AG20443 (cell line): ENCODE measurements at places on chromosomes 6 and 20.

GRCh38 chr6:11404081-11404480, 133.5 kb upstream of the TMEM170B start:
- DNase-seq: no peak

DNA sequence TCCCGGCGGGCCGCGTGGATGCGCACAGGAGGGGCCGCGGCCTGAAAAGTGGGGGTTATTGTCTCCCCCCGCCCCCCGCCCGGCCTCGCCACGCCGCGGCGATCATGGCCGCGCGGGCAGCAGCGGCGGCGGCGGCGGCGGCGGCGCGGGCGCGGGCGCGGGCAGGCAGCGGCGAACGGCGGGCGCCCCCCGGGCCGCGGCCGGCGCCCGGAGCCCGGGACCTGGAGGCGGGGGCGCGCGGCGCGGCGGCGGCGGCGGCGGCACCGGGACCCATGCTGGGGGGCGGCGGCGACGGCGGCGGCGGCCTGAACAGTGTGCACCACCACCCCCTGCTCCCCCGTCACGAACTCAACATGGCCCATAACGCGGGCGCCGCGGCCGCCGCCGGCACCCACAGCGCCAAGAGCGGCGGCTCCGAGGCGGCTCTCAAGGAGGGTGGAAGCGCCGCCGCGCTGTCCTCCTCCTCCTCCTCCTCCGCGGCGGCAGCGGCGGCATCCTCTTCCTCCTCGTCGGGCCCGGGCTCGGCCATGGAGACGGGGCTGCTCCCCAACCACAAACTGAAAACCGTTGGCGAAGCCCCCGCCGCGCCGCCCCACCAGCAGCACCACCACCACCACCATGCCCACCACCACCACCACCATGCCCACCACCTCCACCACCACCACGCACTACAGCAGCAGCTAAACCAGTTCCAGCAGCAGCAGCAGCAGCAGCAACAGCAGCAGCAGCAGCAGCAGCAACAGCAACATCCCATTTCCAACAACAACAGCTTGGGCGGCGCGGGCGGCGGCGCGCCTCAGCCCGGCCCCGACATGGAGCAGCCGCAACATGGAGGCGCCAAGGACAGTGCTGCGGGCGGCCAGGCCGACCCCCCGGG, 637 bp downstream of the ARID1B start:
- DNase-seq: peak; percentile 77

DNA sequence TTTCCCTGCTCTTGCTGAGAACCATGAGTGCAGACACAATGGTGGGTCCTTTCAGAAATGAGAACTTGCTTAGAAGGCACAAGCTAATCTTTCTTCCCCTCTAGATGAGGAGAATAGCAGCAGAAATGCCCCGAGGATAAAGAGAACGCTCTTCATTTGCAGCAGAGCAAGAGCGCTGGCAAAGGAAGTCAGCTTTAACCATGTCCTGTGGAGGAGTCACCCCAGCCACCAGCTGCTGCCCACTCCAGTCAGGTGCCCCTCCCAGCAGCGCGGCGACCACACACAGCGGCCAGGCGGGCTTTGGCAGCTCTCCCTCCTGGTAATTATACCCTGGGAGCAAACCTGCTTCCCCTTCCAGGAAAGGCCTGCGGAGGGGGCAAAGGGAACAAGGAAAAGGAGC, 42.4 kb upstream of the EMILIN3 start:
- DNase-seq: no peak

DNA sequence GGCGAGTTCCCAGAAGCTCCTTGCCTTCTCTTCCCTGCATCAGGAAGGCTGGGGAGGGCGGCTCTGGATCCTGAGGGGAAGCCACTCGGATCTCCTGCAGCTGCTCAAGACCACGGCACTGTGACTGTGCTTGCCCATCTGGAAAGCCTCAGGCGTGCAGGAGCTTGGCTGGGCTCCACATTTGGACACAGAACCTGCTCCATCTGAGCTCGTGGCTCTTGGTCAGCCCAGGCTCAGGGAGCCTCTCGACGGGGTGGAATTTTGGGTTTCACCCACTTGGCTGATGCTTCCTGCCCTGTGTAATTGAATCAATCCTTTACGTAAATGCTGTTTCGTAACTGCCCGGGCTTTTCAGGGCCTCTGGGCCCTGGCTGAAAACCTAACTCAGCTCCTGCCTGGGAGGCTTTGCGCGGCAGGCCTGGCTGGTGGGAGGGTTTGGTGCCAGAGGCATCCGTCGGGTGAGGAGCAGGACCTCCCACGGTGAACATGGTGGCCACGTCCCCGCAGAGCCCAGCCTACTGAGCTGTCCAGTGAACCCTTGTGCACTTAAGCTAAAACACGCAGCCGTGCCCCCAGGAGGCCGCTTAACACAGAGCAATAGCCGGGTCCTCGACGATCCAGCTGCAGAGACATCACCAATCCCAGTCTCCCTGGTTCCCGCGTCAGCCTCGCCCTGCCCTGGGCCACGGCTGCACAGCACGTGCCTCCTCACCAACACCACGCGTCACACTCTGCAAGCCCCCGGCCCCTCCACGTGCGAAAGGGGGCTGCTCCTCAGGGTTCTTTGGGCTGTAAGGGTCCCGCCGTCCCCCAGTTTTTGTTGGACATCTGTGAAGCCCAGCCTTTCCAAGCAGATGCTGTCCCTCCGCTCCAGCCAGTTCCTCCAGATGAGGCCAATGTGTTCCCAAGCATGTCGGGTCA, 241.0 kb downstream of the DLL1 start:
- DNase-seq: peak; percentile 64

DNA sequence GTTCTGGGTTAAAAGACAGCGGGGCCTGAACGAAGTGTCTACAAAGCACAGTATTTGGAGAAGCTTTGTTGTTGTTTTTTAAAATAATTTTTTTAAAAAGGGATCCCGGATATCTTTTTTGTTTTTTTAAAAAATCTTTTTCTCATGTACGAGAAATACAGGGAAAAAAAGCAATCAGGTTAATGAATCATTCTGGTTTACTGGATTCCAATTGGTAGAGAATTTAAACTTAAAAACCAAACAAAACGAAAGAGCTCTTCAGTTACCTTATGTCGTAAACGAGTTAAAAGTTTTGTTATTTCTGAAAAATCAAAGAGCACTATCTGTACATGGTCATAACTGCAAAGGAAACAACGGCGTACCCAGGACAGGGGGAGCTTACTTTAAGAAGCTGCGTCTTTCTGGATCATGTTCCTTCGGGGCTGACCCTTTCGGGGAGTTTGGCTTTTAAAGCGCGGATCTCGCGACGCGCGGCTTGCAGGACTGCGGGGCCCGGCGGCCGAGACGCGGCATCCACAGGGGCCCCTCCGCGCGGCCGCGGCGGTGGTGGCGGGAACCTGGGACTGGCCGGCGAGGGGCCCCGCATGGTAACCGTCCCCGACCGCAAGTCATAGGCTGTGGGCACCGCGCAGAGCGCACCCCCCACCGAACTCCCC, 927 bp downstream of the IL20RA start:
- peak; percentile 74 for DNase-seq

DNA sequence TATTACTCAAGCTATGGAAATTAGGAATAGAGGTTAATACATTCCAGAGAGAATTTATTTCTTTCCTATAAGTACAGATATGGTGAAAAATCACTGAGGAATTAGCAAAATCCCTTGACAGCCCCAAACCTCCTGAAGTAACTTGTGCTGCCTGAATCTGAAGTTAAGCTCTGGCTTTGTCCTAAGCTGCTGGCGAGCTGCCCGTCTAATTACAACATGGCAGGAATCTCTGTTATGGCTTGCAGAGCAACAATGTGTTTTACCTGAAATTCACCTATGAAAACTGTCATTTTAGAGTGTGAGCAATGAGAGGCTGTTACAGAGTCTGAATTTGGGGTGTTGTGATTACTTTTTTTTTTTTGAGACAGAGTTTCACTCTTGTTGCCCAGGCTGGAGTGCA, 22.5 kb upstream of the IYD start:
- no peak for DNase-seq

- DNase-seq: no peak
Observed at GRCh38 chr6:31713991-31714684, 1.0 kb upstream of the LY6G6D start.

GRCh38 chr20:40948465-40949267, 80.0 kb upstream of the TOP1 start:
- no peak for DNase-seq

DNA sequence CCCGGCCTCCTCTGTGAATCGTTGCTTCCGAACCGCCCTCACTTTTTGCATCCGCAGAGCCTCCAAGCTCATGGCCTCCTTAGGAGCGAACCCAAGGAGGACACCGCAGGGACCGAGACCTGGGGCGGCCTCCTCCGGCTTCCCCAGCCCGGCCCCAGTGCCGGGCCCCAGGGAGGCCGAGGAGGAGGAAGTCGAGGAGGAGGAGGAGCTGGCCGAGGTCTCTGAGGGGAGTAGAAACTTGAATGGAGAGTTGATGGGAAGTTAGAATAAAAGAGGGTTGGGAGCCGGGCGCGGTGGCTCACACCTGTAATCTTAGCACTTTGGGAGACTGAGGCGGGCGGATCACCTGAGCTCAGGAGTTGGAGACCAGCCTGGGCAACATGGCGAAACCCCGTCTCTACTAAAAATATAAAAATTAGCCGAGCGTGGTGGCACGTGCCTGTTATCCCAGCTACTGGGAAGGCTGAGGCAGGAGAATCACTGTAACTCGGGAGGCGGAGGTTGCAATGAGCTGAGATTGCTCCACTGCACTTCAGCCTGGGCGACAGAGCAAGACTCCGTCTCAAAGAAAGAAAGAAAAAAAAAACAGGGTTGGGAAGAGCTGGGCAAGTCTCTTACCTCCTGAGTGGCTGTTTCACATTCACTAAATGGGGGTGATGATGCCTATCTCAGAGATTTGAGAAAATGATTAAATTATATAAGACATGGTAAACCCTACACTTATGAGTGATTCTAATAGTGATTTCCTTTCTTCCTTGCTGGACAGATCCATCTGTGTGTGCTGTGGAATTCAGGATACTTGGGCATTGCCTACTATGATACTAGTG, 805 bp downstream of the MSH5 start:
- peak; percentile 53 for DNase-seq

GRCh38 chr6:143127941-143128680, 67.4 kb downstream of the AIG1 start:
- DNase-seq: no peak

GRCh38 chr6:26571592-26572296, 25.0 kb upstream of the ABT1 start:
- DNase-seq: peak; percentile 71

GRCh38 chr6:142605922-142606485, 304.2 kb downstream of the ADGRG6 start:
- DNase-seq: peak; percentile 40

DNA sequence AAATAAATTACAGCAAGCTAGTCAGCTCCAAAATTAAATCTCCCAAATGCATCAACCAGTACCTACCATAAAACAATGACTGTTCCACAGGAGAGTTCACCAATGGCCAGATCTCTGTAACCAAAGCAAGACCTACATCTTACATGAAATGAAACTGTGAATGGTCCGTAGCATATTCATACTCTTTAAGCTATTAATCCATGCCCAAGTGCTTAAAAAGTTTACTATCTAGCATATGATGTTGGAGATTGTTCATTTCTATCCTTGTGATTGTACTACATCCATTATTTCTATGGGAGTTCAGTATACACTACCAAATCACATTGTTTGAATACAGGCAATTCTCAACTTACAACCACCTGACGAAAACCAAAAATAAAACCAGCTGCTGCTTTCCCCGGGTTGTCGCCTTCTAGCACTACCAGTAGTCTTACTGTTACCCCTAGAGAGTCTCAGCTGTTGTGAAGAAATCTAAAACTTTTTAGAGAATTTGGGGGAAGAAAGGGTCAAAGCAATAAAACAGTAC, 38.0 kb downstream of the HIVEP2 start:
- no peak for DNase-seq
